Mesothelial cell of epicardium (in vitro differentiated cells): ENCODE measurements at places on chromosomes 4 and X.

DNA sequence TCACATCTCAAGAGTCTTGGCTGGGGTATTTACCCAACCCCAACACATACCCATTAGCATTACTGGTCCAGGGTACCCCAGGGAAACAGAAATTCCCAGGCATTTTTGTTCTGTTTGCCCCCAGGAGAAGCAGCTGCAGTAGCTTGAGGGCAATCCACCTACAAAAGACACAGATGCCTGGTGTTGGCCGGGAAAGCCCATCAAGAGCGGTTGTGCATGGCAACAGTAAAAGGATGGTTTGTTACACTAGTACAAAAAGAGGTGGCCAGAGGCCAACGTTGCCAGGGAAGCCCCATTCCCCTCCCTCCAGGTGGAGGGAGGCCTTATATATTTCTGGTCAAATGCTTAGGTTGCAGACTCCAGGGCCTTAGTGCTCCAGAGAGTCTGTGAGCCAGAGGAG is 637.8 kb downstream of the BCOR start:
- DNase-seq: no peak

GRCh38 chr4:25552580-25553271 is 102.9 kb upstream of the SLC34A2 start:
- DNase-seq: no peak

DNA sequence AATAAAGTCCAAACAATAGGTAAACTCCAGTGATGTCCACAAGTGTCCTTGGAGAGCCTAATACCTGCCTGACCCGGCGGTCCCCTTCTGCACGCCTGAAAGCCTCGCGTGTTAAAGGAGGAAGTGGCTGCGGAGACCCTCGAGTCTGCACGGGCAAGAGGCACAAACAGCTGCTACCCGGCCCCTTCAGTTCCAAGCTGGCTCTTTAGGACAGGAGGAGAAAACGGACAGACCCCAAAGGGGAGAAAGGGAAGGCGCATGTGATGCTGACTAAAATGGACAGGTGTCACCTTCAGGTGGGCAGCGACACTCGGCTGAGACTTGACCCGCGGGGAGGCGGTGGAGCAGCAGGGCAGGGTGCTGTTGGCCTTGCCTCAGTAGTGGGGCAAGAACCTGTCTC is 102.7 kb upstream of the TENM3 start:
- DNase-seq: no peak

DNA sequence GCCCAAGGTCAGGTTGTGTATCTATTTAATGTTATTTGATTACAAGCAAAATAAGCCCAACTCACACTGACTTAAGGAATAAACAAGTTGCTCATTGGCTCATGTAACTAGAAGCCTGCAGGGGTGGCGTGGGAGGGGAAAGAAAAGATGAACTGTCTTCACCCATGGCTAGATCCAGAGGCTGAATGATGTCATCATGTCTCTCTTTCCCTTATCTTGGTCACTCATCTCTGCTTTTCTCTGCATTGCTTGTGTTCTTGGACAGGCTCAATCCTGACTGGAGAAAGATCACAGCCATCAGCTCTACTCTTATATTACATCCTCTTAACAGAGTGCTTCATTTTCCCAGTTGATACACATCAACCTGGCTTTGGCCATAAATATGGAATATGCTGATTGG is 290.0 kb upstream of the DIAPH2 start:
- DNase-seq: no peak

GRCh38 chr4:1041147-1041935 is 29.9 kb downstream of the FGFRL1 start:
- no peak for DNase-seq

GRCh38 chrX:69538321-69538876 is 34.3 kb downstream of the NALF2 start:
- peak; percentile 66 for DNase-seq

GRCh38 chrX:110569506-110569905 is 210.9 kb downstream of the RTL9 start:
- no peak for DNase-seq

DNA sequence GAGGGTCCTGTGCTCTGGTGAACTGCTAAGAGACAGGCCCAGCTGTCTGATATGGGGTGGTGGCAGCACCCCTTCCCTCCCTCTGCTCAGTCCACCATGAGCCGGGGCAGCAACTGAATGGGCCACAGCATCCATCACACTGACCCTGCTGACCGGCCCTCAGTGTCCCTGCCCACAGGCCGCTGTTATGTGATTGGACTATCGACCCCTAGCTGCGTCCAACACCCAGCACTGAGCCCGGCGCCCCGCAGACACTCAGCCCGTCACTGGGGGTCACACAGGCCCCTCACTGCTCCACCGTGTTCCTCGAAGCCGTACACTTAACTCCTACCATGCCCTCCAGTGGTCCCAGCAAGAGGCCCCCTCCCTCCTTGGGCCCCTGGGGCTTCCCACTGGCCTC is 88.8 kb upstream of the PSAPL1 start:
- no peak for DNase-seq

DNA sequence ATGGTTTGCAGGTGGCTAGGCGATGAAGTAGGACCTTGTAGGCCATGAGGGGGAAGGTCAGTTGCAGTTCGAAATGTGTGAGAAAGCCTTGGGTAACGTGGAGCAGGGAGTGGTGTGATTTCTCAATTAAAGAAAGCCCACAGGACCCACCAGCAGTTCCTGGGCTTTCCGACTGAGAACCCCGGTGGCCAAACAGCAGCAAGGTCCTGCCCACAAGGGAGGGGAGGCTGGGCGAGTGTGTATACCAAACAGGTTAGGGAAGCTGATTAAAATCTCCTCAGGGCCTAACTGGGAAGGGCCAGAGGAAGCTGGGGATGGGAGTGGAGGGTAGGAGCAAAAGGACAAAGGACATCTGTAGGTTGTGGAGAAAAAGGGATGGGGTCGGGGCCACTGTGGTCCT is 2.4 kb downstream of the ATP6AP1 start:
- no peak for DNase-seq

- DNase-seq: no peak
Observed at GRCh38 chrX:65073233-65073632, 97.0 kb upstream of the ZC4H2 start.

DNA sequence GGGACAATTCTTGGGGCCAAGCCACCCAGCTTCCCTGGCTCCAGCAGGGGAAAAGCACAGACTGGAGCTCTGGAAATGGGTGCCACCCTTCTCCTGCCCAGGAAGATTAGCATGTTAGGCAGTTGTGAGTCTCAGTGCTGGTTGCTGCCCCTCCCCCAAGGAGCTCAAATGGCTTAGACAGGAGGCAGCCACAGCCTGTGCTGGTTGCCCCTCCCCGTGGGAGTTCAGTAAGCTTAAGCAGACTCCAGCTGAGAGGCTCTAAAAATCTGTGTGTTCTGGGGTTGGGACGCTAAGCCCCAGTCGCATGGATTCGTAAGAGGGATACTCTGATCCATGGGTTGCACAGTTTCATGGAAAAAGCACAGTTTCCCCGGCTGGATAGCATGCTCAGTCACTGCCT is 92.7 kb upstream of the NDST3 start:
- DNase-seq: no peak

DNA sequence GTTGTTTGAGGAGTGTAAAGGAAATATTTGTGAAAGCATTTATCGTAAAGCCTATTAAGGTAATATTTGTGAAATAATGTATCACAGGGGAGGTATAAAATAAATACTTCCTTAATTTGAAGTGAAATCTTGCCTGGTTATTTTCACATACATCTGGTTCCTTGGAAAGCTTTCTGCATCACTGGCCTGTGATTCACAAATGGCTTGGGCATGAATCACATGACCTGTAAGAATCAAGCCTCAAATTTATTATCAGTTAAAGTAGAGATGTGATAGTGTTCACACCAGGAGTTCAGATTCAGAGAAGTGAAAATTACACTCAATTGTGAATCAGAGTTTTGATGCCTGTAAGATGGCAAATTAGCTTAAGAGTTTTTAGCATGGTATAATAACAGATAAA is 1911.4 kb downstream of the STIM2 start:
- DNase-seq: no peak

DNA sequence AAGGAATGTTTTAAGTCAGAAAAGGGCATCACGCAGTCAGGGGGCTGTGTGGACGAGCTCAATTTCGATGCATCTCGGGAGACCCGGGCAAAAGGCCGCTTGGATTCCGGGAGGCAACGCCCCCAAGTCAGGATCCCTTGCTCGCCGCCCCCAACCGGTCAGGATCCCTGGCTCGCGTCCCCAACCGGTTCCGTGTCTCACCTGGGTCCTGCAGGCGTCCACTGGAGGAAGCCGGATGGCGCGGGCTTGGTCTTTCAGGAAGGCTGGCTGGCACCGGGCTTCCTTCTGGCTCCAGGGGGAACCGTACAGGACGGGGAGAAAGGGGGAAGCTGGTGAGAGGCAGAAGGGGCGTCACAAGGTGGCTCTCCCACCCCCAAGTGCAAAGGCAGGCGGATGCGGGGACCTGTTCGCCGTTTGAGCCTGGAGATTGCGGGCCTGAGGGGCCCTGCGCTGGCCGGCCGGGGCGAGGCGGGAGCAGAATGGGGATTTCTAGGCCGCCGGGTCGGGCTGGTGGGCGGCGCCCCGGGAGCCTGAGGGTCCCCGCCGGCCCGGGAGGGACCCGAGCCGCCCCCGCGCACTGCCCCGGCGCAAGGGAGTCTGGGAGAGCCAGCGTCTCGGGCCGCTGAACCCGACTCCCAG is 84.7 kb downstream of the HPRT1 start:
- DNase-seq: peak; percentile 40

GRCh38 chrX:47936940-47937317 is 66.9 kb downstream of the ZNF182 start:
- DNase-seq: no peak

DNA sequence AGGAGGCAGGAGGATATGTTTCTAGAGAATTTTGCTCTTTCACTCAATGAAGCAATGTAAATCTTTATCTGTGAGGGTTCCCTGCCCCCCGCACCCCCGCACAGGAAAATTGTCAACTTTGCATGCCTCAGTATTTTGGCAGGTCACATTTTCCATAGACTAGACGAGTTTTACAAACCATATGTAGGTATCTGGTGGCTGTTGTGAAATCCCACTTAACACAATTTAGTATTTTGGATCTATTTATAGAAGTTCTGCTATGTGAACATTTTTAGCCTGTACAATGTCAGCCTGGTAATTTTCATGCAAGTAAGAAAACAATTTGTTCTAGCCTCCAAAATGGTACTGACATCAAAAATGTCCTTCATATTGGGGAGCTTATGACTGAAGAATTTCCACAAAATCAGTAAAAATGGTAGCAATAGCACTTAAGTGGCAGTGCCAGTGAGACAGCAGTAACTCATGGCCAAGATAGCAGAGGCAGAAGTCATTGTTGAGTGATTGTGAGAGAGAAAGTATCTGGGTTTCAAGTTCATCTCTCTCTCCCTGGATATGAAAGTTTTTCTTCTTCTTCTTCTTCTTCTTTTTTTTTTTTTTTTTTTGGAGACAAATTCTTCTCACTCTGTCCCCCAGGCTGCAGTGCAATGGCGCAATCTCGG is 12.4 kb upstream of the FRYL start:
- no peak for DNase-seq

DNA sequence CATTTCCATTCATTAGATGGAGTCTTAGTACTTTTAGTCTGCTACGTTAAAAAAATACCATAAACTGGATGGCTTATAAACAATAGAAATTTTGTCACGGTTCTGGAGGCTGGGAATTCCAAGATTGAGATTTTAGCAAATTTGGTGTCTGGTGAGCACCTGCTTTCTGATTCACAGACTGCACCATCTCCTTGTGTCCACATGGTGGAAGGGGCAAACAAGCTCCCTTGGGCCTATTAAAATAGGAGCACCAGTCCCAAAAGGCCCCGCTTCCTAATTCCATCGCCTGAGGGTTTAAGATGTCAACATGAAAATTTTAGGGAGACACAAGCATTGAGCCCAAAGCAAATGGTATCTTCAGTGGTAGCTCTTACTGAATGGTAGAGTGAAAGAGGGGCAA is 120.5 kb upstream of the MAP9 start:
- no peak for DNase-seq

GRCh38 chrX:129694805-129695204 is 40.0 kb upstream of the APLN start:
- no peak for DNase-seq

DNA sequence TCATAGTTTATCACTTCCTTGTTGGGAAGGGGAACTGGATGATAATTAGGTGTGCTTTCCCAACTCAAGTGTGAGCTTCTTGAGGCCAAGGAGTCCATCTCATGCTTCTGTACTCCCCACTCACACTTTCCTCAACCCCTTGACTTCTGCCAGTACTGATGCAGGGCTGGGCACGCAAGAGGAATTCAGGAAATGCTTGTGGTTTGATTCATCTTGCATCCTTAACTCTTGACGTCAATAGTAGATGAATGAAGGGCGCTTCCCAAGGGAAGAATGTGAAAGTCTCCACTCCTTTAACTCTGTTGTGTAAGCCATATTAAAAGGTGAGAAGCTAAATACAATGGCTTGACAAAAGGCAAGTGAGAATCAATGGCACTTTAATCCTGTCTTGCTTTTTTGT is 101.8 kb downstream of the AGTR2 start:
- no peak for DNase-seq

DNA sequence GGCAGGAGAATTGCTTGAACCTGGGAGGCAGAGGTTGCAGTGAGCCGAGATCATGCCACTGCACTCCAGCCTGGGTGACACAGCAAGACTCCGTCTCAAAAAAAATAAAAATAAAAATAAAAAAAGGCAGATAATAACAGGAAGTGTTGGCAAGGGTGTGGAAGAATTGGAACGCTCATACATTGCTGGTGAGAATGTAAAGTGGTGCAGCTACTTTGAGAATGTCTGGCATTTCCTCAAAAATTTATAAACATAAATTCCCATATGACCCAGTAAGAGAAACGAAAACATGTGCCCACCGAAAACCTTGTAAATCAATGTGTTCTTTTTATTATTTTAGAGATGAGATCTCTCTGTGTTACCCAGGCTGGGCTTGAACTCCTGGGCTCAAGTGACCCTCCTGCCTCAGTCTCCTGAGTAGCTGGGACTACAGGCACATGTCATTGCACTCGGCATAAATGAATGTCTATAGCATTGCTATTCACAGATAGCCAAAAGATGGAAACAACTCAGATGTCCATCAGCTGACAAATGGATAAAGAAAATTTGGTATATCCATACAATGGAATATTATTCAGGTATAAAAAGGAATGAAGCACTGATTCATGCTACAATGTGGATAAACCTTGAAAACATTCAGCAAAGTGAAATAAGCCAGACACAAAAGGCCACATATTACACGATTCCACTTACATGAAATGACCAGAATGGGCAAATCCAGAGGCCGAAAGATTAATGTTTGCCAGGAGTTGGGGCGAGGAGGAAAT is 63.7 kb upstream of the PLAC1 start:
- DNase-seq: no peak

DNA sequence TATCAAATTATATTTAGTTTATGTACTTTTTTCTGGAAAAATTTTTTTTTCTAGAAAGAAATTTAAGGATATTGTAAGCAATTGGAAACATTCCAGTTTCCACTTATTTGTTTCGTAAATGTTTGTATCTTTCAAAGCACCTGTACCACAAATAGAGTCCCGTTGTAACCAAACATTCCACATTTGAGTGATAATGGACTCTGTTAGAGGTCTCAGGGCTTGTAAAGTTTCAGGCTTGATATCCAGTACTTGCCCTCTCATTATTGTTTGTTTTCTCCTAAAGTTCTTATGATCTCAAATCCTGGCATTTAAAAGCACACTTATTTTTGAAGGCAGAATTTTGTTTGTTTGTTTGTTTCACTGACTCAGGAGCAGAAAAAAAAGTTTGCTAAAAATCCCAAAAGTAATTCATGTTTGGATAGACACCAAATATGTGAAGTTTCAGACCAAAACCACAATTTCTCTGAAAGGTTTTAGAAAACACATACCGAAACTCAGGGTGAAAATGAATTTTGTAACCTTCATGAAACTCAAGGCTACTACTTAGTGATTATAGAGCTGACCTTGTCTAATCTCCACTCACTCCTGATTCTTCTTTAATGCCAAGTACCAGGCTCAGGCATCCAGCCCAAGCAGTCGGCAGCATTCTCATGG is 5.7 kb upstream of the TMEM192 start:
- no peak for DNase-seq

GRCh38 chr4:182144626-182145333 is 98.4 kb upstream of the TENM3 start:
- peak; percentile 57 for DNase-seq
